H1 (cell line): ENCODE measurements at places on chromosomes 6 and 20. TPM values are rescaled to one million over a fixed set of nuclear protein-coding genes. Genes with fewer than 3 reads are reported as not detected.

Gene DBNDD2
- total RNA-seq: 50.1 and 55.8 TPM in 2 replicates

Gene CDSN
- total RNA-seq: not detected in 2 replicates

Gene SIGLEC1
- not detected in 2 replicates for total RNA-seq

DNA sequence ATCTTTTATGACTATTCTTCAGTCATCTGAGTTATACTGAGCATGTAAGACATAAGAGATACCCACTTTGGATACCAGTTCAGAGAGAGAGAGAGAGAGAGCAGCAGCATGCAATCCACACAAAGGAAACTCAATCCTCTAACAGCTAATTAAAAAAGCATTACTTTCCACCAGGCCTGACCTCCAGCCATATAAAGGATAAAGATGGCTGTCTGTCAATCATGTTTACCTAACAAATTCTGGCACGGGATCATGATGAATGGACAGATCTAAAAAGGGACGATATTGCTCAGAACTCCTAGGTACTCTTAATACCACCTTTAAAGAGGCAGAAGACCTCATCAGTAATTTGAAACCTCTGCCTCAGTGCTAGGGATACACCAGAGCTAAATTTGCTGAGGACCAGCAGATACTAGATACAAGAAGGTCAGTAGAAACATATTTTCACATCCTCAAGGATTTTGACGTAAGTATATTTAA, 159.2 kb downstream of the RPS12 start:
- no peaks in the 10 kb centered on the region for H3K27me3 ChIP-seq
- no peaks in the 10 kb centered on the region for H3K4me1 ChIP-seq
- H3K36me3 ChIP-seq: no peaks in the 10 kb centered on the region
- H3K27ac ChIP-seq: no peak overlapping the region

- 0 out of 2 replicates have a peak, but pooled peaks cover 3% of the 10 kb centered on the region for H3K4me1 ChIP-seq
- no peaks in the 10 kb centered on the region for H3K36me3 ChIP-seq
- no peak for DNase-seq
- H3K4me3 ChIP-seq: no peak overlapping the region
- no peak overlapping the region for H3K27ac ChIP-seq
These were observed 2.9 kb upstream of the SSTR4 start for GRCh38 chr20:23032056-23032749.
